ENCODE measurements at places on chromosomes 5 and 9. TPM values are rescaled to one million over a fixed set of nuclear protein-coding genes. Genes with fewer than 3 reads are reported as not detected.

- no peak for DNase-seq
Observed at GRCh38 chr9:130183133-130183762, 11.0 kb downstream of the NCS1 start.

DNA sequence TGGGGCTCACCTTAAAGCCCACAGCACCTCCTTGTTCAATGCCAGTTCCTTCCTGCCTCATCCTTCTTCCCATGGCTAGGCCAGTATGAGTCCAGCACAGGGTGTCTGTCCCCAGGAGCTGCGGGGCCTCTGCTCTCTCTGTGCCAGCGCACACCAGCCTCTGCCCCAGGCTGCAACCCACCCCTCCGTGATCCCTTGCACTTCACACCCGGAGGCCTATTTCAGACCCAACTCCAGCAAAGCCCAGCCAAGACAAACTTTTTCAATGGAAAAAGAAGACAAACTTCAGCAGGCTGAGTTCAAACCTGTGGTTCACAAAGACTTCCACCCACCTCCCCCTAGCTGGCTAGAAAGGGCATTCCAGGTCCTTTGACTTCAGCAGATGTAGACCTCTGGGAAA, 56.2 kb upstream of the OTULINL start:
- no peak for DNase-seq

TMC1 gene
- 0.30 TPM for total RNA-seq

DNA sequence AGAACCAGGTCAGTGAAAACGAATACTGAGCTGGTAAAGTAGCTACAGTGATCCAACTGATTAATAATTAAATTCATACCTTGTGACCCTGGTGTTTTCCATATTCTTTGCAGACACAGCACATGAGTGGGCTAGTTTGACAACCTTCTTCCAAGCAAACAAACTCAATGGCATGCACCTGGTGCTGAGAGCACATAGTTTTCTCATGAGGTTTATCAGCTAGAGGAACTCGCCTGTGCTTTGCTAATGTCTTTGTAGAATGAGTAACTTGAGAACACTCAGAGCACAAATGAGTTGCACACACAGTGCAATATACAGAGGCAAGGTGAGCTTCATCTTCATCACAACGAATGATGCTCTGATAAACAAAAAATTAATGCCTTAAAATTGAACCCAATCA, 12.6 kb downstream of the TRIM23 start:
- DNase-seq, result no peak

DNA sequence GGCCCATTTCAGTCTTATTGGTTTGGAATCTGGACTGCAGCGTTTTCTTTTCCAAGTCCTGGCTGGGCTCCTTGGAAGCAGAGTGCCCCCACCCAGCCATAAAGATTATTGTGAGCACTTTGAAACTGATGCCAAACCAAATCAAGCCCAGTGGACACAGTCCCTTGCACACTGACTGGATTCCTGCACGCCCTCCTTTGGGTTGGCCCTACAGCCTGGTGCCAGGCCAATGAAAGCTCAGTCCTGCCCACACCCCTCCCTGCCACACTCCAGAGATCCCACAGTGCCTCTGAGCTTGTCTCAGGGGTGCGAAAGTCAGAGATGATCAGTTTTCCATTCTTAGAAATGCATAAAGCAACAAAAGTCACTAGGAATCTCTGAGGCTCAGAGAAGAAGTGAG, 181.9 kb downstream of the CETN3 start:
- no peak for DNase-seq

- DNase-seq, result no peak
Observed at GRCh38 chr5:74639807-74640449, 600 bp downstream of the ENC1 start.

BNC2 gene
- 69.9 TPM for total RNA-seq

DNA sequence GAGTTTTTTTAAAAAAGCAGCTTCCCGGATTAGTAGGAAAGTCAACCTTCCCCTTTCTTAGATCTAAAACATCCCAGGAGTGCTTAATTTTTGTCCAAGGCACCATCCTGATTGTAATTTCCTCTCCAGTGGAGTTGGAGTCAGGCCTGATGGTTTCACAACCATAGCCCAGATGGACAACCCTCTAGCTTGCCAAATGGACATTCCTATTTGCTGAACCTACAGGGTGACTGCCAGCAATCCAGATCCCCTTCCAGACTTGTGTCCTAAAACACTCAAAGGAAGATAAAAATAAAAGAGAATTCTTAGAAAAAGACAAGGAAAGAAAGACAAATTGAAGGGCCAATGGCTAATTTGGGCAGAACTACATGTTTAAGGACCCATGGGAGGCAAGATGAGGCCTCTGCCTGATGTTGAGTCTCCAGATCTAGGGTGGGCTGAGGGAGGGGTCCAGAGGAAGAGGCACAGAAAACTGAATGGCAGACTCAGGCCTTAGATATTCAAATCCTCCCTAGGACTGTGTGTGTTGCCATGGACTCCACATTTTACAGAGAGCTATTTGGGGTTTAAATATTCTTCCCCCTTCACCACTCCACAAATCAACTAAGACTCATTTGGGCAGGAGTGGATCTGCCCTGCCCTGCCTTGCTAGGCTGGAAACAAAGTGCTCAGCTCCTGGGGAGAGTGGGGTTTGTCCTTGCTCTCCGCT, 38.5 kb upstream of the SLC44A1 start:
- DNase-seq, result peak; percentile 59

GRCh38 chr5:1111727-1112289, at the start of gene SLC12A7:
TSS of gene SLC12A7 (minus strand) at chr5:1112063. CDS start at chr5:1111991, 72 bp downstream.
- DNase-seq, result no peak

- DNase-seq, result no peak
Observed at GRCh38 chr5:65961633-65962032, 35.3 kb downstream of the ERBIN start.

GRCh38 chr9:83355024-83355444, 183.2 kb downstream of the FRMD3 start:
- no peak for DNase-seq

DNA sequence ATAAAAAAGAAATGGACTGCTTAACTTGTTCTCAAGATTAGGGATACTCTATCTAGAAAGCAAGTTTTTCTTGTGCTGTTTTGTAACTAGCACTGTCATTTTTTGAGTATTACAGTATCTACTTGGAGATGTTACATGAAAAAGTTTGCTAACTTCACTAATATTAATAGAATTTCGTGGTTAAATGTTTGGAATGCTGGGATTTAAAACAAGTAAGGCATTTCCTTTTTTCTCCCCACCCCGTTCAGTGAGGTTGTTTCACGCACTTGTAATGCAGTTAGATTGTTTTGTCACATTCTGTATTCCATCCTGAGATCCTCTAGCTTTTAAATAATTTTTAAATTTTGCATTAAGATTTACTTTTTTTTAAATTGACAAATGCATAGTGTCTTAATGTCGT, 20.0 kb upstream of the TEK start:
- DNase-seq, result no peak

DNA sequence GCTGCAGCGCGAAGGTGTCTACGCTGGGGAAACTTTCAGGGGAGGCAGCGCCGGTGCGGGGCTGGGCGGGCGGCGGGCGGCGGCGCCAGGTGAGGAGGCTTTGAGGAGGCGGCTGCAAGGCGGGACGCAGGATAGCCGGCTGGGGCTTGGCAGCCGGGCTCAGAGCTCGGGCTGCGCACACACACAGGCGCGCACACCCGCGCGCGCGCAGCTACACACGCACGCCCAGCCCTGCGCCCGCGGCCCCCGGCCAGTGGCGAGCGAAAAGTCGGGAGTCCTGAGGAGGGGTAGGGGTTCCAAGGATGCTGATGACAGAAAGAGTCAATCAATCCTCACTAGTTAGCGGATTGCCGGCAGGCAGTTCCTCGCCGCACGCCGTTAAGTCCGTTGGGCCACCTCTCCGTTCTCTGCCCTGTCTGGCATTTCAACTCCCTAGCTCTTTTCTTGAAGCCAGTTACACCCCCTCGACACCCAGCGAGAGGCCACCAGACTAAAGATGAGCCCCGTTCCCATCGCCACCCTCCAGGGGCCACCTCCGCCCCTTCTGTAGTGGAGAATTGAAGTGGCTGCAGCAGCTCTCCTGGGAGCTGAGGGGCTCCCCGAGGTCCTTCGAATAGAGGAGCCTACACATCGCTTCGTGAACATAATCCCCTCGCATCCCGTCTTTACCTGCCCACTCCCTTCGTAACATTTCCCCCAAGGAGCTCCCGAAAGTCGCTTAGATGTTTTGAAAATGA, 1640.3 kb upstream of the C9orf72 start:
- DNase-seq, result no peak

- no peak for DNase-seq
Observed at GRCh38 chr9:123107639-123108285, 74.3 kb downstream of the GPR21 start.

DNA sequence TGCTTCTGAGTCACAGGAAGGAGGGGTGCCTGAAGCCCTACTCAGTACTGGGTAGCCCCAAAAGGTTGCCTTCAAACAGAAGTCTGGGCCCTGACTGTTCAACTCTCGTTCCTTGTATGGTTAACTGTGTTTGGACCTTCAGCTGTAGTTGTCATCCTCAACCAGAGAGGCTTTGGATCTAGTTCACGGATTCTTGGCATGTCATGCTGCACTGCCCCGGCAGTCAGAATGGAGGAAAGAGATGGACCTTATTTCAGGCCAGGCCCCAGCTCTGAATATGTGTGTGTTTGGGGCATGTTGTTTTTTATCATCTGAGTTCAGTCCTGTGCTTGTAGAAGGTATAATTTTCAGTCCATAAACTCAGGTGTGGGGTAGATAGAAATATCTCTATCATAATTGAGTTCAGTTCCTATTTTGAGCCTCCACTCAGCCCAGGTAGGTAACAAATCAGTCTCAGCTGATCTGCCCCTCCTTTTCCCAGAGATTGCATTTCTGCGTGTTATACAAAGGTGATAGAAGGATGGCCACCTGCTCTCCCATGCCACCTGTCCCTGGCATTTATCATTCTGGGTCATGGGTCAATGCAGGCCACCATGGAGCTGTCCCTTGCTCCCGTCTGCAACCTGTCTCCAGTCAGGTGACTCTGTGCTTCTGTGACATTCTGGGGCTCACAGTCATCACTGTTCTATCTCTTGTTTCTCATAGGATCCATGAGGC, 127.5 kb upstream of the CPEB4 start:
- no peak for DNase-seq

SLC6A18 gene
- total RNA-seq, result not detected

DNA sequence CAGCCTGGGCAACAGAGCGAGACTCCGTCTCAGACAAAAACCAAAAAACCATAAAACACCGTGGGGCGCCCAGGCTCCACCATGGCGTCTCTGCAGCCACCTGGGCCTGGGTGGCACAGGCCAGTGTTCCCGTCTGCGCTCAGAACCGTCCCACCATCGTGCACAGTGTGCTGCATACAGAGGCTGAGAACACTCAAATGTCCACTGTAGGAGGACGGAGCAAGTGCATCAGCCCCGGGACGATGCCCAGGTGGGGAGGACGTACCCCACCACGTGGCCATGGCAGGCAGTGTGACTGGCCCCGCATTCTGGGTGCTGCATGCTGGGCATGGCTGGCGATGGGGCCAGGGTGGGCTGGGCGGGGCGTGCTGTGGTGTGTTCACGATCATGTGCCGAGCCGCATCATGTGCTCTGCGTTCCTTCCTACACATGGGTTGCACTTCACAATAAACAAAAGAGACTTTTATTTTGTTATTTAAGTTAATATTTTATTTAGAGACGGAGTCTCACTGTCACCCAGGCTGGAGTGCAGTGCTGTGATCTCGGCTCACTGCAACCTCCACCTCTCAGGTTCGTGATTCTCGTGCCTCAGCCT, 37.8 kb downstream of the EXD3 start:
- DNase-seq, result no peak

- no peak for DNase-seq
Observed at GRCh38 chr5:72817671-72818266, 1.3 kb downstream of the TNPO1 start.

DNA sequence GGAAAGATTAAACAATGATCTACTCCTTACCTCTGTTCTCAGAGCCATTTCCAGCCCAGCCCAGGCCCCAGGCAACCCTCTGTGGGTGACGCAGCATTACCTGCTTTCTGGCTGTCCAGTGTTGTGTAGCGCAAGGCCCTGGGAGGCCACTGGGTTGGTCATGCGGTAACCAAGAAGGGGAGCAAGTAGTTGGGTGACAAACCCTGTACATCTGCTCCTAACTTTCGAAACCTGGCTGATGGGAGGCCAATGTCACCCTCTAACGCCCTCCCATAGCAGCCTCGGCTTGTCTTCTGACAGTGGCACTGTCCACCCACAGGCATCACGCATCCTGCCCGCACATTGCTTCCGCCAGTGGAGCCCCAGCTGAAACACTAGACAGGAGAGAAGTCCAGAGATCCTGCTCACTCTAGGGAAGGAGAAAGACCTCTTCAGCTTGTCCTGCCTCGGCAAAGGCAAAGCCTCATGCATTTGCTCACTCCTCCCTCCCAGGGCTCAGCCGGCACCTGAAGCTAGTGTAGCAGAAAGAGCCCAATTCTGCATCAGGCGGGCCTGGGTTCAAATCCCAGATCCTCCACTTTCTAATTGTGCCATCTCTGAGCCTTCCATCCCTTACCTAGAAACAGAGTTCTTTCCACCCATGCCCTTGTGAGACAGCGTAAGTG, 94.6 kb downstream of the ADAMTS2 start:
- DNase-seq, result no peak

DNA sequence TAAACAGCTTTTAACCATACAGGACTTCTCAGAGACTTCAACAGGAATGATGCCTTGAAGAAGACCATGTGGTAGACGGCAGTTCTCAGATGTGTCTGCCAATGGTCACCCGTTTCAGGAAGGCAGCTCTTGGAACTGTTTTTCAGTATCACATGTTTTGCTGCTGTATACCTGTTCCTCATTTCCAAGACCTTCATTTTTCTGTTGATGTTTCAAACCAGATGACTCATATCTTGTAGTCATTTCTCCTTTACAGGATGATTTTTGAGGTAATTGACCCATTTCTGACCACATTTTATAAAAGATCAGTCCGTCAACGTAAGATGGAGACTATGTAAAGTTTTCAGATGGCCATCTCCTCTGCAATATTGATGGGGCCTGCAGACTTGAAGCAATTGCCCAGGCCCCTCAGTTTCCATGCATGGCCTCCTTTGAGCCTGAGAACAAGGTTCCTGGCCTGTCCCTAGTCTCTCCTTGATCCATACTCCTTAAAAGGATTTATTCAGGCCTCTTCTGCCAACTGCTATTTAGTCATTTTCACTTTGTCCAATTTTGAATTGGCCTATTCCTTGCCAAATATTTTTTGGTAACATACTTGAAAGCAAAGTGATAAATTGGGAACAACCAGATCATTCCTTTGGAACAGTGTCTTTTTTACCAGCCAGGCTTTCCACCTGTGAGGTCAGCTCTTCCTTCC, 128.6 kb downstream of the PDZD2 start:
- no peak for DNase-seq

CCIN gene
- total RNA-seq, result not detected

GRCh38 chr9:133728856-133729616, 9.1 kb downstream of the SARDH start:
- no peak for DNase-seq

GRCh38 chr5:11037941-11038340, 276.9 kb upstream of the DAP start:
- DNase-seq, result no peak
